Stimulated activated CD8-positive, alpha-beta memory T cell treated with anti-CD3 and anti-CD28 coated beads, Interleukin-4, amount 100 ng/mL, for 4 hours (primary cell): ENCODE measurements at places on chromosomes 5 and 9.

GRCh38 chr9:93585695-93586094 lies 9.3 kb downstream of the PHF2 start:
- DNase-seq = no peak

DNA sequence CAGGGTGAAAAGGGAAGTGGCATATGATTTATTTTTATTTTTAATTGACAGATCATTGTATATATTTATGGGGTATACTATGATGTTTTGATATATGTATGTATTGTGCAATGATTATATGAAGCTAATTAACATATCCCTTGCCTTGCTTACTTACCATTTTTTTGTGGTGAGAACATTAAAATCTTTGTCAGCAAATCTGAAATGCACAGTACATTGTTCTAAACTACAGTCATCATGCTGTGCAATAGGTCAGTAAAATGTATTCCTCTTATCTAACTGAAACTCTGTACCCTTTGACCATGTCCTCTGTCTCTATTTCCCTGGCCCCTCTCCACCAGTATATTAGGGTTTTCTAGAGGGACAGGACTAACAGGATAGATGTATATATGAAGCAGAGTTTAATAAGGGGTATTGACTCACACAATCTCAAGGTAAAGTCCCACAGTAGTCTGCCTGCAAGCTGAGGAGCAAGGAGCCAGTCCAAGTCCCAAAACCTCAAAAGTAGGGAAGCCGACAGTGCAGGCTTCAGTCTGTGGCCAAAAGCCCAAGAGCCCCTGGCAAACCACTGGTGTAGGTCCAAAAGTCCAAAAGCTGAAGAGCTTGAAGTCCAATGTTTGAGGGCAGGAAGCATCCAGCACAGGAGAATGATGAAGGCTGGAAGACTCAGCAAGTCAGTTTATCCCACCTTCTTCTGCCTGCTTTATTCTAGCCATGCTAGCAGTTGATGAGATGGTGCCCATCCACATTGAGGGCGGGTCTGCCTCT lies 122.2 kb upstream of the FBXL7 start:
- no peak for DNase-seq

- DNase-seq = no peak
Measured at GRCh38 chr9:13377171-13377925, 97.9 kb upstream of the MPDZ start.

GRCh38 chr9:109498195-109499092 lies at the start of gene PTPN3:
PTPN3 (minus strand) TSS chr9:109498307; CDS start chr9:109463434, 34,873 bp downstream.
- DNase-seq = no peak

DNA sequence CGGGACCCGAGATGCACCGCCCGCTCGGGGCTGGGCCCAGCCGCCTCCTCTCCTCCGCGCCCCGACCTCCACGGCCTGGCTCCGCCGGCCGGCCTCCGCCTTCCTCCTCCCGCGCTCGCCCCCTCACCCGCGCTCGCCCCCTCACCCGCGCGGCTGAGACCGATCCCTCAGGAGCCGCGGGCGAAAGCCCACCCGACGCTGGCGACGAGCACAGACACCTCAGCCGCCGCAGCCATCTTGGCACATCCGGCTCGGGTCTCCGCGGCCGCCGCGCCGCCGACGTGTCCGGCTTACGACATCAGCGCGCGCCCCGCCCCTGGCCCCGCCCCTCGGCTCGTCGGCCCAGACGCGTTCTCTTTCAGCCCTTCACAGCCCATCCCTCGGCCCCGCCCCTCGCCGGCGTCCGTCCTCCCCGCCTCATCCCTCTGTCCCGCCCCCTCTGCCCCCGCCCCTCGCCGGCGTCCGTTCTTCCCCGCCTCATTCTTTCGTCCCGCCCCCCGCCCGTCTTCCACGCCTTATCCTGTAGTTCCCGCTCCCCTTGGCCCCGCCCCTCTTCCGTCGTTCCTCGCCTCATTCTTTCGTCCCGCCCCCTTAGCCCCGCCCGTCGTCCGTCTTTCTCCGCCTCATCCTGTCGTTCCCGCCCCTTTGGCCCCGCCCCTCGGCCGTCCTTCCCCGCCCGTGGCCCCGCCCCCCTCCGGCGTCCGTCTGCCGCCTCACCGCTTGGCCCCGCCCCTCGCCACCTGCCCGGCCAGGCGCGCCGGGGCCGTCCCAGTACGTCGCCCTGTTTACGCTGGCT lies at the start of gene SEC16A:
TSS of gene SEC16A (minus strand) at position 248 of the 796 bp plus-strand sequence. CDS start 5,425 bp downstream, outside the sequence.
- peak; percentile 100 for DNase-seq

GRCh38 chr9:100449420-100449819 lies 22.5 kb downstream of the MSANTD3 start:
- DNase-seq = no peak

GRCh38 chr5:36908544-36909260 lies 32.1 kb downstream of the NIPBL start:
- no peak for DNase-seq

- no peak for DNase-seq
Measured at GRCh38 chr5:42595597-42595996, 161.0 kb upstream of the CCDC152 start.

GRCh38 chr9:107919263-107919662 lies 429.7 kb upstream of the KLF4 start:
- no peak for DNase-seq

GRCh38 chr5:155004138-155004744 lies 9.3 kb upstream of the KIF4B start:
- no peak for DNase-seq

DNA sequence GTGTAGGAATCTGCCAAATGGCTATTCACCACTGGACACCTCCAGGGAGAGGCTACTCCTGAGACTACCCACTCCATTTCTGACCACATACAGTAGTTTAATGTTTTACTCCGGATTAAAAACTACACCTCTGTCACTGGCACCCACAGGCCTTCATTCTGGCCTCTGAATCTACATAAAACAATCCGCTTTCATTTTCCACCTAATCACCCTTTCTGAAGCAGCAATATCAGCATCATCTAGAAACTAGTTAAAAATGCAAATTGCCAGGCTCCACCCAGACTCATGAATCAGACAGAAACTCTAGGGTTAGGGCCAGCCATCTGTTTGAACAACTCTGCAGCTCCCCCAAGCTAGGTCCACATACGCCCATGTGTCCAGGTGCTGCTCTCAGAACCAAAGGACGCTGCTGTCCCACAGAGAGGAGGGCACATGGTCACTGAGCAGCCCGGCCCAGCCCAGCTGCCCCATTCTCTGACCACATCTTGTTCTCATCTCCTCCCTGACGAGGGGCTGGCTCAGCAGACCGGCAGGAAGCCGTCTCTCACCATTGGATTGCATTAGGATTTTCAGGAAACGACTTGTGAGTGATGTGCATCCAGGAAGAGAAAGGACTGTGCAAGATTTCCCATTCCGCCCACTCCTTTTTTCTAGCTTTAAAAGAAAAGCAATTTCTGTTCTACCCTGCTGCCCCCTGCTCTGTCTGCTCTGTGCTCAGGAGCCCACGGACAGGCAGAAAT lies 34.7 kb downstream of the ADAM19 start:
- no peak for DNase-seq

GRCh38 chr5:169946743-169947295 lies 33.5 kb downstream of the INSYN2B start:
- DNase-seq = no peak

GRCh38 chr5:77876316-77876715 lies 100.2 kb upstream of the TBCA start:
- no peak for DNase-seq
